Left lobe of liver (tissue), 2 donors: ENCODE measurements at places on chromosomes 7 and 10. TPM values are rescaled to one million over a fixed set of nuclear protein-coding genes. Genes with fewer than 3 reads are reported as not detected.

DNA sequence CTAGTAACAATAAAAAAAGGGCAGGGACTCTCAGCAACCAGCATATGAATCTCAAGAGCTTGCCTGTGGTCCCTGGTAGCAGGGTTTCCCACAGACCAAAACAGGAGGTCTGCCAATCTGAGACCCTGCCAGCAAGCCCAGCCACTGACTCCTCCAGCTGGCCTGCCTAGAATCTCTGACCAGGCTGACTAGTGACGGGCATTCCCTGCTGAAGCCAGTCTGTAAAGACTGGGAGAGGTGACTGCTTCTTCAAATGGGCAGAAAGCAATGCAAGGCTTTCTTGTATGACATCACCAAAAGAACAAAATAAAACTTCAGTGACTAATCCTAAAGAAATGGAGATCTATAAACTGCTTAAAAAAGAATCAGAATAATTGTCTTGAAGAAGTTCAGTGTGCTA is 249.4 kb downstream of the TCF7L2 start:
- DNase-seq: no peak

DNA sequence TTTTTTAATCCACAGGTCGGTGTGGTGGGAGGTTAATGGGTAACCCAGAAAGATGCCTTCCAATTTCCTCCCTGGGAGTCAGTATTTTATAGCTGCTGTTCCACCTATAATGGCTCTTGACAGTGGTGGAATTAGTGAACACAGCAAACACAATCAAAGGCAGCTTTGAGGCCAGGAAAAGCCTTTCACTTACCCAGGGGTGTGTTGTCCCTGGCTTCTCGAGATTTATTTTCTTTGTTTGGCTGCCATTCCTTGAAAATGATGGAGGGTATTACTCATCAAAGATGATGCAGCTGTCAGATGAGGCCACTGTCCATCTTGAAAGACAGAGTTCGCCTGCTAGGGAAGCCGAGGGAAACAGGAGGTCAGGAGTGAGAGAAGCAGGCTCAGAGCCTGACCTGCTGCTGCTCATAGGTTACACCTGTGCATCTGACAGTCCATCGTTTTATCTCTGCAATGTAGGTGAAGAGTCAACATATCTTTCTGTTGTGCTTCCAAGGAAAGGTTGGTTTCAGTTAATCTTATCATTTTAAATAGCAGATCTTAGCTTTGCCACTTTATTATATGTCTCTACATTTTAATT is 221.6 kb downstream of the XPNPEP1 start:
- DNase-seq: no peak

DNA sequence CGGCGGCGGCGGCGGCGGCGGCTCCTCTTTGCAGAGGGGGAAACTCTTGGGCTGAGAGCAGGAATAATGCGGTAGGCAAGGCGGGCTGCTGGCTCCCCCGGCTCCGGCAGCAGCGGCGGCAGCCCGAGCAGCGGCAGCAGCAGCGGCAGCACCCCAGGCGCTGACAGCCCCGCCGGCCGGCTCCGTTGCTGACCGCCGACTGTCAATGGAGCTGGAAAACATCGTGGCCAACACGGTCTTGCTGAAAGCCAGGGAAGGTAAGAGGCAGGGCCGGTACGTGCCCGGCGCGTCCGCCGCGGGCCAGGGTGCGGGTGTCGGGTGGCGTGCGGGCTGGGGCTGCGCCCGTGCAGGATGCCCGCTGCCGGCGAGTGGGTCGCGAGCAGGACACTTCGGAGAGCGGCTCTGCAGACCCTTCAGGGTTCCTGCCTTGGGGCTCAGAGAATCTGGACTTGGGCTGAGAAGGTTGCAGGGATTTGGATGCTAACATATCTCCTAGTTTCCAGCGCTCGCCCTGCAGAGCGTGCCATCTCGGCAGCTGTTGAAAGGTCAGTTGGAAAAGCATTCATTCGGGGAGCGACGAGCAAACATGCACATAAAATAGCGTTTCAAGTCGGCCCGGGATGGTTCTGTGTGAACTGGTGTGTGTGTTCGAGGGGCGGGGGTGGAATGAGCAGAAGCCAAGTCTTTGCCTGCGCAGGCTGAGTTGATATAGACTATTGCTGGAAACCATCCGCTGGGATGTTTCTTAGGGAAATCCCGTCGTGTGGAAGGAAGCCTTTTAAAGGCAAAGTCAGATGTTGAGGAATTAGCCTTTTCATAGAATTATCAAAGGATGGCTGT is 562 bp downstream of the GRK5 start:
- DNase-seq: peak; percentile 64

GRCh38 chr10:93874309-93875031 is 19.3 kb upstream of the SLC35G1 start:
- no peak for DNase-seq

DNA sequence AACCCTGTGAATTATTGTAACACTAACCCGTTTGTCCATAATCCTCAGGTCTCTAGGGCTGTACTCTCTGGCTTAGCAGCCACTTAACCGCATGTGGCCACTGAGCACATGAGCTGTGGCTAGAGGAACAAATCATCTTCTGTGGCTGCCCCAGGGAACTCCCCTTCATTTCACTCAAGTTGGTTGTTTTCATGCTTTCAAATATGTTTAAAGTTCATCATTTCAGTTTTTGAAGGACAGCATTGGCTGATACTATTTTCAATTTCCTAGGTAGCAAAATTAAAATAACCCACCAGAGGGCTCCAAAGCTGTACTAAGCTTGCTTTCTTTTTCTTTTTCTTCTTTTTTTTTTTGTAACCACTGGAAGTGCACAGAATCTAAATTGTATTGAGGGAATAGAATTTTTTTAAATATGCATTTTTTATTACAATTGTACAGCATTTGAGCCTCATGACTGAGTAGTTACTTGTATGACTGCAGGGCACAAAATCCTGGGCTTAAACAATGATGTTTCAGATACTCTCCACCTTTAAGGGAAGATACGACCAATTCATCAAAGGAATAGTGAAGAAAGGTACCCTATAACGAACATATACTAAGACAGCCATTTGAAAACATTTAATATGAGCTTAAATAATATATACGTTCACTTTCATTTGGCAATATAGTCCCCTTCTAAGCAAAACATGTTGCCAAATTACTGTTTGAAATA is 38.6 kb downstream of the MRC1 start:
- DNase-seq: no peak

DNA sequence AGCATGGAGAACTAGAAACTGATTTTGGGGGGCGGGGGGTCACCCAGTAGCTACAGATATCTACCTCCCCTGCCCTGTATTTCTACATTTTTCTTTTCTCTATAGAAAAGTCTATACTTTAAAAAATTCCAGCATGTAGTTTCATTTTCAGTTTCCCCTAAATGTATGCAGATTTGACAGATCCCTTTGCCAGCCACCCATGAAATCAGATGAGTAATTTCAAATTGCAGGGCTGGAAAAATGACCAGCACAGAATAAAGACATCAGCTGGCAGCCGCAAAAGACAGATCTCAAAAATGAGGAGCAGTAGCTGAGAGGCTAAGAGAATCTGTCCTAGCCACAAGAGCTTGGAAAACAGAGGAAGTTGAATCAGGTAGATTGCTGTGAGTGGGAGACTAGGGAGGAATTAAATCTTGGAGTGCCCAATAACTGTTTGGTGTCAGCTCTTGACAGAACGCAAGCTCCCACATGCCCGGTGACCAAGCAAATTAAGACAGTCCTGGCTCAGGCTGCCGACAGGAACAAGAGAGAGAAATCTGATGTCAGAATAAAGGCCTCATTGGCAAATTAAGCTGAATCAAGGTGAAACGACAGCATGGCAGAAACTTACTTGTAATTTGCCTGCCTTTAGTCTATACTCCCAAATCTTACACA is 24.5 kb downstream of the ADRB1 start:
- DNase-seq: no peak

GPR146 gene
- total RNA-seq: 28.1 TPM
